ENCODE measurements at places on chromosomes 4 and X. TPM values are rescaled to one million over a fixed set of nuclear protein-coding genes. Genes with fewer than 3 reads are reported as not detected.

GRCh38 chr4:161554372-161554990, 609.3 kb downstream of the FSTL5 start:
- H3K27me3 ChIP-seq = no peaks in the 10 kb centered on the region
- no peaks in the 10 kb centered on the region for H3K36me3 ChIP-seq
- no peak overlapping the region for H3K27ac ChIP-seq
- H3K4me3 ChIP-seq = no peak overlapping the region
- H3K4me1 ChIP-seq = no peaks in the 10 kb centered on the region

GRCh38 chr4:108940149-108940548, 177.3 kb upstream of the ETNPPL start:
- no peaks in the 10 kb centered on the region for H3K36me3 ChIP-seq
- peaks cover 11% of the 10 kb centered on the region for H3K27me3 ChIP-seq
- H3K27ac ChIP-seq = no peak overlapping the region

DNA sequence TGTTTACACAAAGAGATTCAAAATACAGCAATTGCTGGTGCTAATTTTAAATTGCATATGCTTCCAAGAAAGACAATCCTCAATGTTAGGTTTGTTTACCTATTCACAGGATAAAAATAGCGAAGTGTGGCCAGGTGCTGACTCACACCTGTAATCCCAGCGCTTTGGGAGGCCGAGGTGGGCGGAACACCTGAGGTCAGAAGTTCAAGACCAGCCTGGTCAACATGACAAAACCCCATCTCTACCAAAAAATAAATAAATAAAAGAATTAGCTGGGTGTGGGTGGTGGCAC, 77.7 kb downstream of the OPHN1 start:
- H3K4me1 ChIP-seq = no peaks in the 10 kb centered on the region
- no peak overlapping the region for H3K4me3 ChIP-seq
- no peaks in the 10 kb centered on the region for H3K36me3 ChIP-seq
- no peak for DNase-seq
- no peaks in the 10 kb centered on the region for H3K27me3 ChIP-seq

DNA sequence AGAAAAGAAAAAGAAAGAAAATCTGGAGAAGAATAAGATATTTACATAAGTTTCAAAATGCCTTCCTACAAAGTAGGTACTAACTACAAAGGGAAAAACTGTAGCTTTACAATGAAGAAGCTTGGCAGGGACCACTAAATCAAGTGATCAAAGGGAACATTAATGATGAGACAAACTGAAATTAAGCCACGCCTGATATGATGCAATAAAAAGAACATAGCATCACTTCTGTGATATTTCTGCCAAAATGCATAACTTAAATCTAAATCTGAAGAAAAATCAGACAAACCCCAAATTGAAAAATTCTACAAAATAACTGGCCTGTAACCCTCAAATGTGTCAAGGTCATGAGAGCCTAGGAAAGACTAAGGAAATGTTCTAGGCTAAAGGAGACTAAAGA, 8.9 kb upstream of the DCLK2 start:
- H3K36me3 ChIP-seq = no peaks in the 10 kb centered on the region
- peaks cover 10% of the 10 kb centered on the region for H3K27me3 ChIP-seq
- no peaks in the 10 kb centered on the region for H3K4me1 ChIP-seq
- no peak overlapping the region for H3K27ac ChIP-seq

DNA sequence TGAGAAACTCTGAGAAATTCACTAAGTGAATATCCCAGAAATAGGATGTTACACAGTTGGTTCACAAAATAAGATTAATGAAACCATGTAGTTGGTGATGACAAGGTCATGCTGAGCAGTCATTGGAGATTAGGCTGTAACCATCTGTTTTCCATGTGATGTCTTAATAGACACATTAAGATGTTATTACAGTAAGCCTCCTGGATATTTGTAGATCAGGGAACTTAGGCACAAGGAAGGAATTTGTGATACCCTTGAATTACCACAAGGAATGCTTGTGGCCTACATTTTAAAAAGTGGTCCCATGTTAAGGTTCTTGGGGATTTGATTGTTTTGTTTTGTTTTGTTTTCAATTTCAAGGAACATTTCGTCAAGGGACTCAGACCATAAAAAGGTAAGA, 185.6 kb upstream of the BANK1 start:
- peaks cover 1% of the 10 kb centered on the region for H3K27me3 ChIP-seq
- no peak overlapping the region for H3K27ac ChIP-seq
- H3K36me3 ChIP-seq = no peaks in the 10 kb centered on the region
- no peaks in the 10 kb centered on the region for H3K4me1 ChIP-seq
- no peak overlapping the region for H3K4me3 ChIP-seq
- DNase-seq = no peak

DNA sequence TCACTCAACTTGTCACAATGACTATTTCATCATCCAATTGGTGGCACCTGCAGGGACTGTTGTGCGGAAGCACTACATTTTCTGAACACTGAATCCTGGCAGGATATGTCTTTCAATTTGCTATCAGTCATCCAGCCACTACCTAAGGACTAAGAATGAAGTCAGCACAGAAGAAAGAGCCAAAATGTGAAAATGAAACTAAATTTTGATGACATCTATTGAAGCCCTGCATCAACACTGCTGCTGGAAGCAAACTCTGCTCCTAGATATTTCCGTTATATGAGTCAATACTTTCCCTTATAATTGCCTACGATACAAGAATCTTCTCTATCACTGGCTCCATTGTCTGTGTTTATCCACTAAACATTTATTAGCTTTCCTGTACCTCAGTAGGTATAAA, 917.9 kb downstream of the RAPGEF2 start:
- no peaks in the 10 kb centered on the region for H3K4me1 ChIP-seq
- no peak for DNase-seq
- H3K27me3 ChIP-seq = no peaks in the 10 kb centered on the region
- no peak overlapping the region for H3K27ac ChIP-seq
- no peak overlapping the region for H3K4me3 ChIP-seq
- H3K36me3 ChIP-seq = no peaks in the 10 kb centered on the region

- H3K27me3 ChIP-seq = peaks cover 2% of the 10 kb centered on the region
- DNase-seq = no peak
- peaks cover 16% of the 10 kb centered on the region for H3K36me3 ChIP-seq
- H3K4me1 ChIP-seq = peaks cover 33% of the 10 kb centered on the region
- no peak overlapping the region for H3K27ac ChIP-seq
- no peak overlapping the region for H3K4me3 ChIP-seq
These were observed 164.3 kb downstream of the AFAP1 start for GRCh38 chr4:7775396-7775795.

DNA sequence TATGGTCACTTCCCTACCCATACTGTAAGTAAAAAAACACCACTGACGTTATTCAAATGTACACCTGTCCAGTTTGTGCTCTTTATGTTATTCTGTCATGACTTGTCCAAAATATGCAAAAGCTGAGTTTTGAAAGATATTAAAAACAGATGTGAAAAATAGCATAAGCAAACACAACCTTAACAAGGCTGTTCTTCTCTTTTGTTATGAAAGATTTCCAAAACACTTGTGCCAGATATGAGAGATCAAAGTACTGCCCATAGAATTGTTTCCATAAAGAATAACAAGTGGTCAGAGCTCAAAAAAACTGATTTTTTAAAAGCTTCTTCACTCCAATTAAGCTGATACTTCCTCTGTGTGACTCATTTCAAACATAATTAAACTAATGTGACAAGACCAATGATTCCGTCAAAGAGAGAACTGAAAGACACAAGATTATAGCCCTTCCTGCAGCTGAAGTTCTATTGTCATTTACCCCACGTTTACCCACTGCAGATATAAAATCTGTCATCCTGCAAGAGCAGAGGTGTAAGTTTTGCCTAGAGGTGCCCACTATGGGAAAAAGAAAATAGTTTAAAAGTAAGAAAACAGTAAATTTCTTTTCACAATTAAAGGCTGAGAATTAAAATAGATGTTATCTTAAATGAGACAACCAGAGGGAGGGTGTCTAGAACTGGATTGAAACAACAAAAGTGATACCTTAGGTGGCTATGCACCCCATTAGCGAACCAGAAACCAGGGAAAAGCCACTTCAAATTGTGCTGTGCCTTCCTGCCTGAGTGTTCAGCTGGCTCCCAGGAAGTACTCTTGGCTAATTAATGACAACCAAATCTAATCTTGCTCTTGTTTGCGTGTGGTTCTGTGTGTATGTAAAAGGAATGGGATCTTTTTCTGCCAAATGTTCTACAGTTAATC, 30.1 kb downstream of the RASSF6 start:
- DNase-seq = no peak
- no peak overlapping the region for H3K27ac ChIP-seq
- H3K27me3 ChIP-seq = peaks cover 4% of the 10 kb centered on the region

DNA sequence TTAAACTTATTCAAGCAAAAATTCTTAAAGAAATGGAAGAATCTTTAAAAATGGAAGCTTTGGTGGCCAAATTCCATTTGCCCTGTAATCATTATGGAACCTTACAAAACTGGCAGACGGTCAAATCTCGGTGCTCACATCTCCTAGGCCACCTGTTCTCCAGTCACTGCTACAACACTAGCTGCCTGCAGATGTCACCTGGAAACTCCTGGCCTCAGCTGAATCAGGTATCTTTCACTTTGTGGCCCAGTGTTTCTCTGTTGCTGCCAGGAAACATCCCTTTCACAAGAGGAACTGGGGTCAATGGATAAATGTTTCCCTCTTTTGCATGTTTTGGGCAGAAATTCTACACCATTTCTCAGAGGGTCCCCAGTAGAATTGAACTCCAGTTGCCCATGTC, 4.2 kb upstream of the CXCL3 start:
- no peak overlapping the region for H3K4me3 ChIP-seq
- H3K27me3 ChIP-seq = peaks cover 26% of the 10 kb centered on the region
- H3K27ac ChIP-seq = no peak overlapping the region
- no peaks in the 10 kb centered on the region for H3K36me3 ChIP-seq
- peaks cover 11% of the 10 kb centered on the region for H3K4me1 ChIP-seq

GRCh38 chr4:118589471-118590055, 95.6 kb upstream of the METTL14 start:
- no peak for DNase-seq
- H3K36me3 ChIP-seq = peaks cover 2% of the 10 kb centered on the region
- no peak overlapping the region for H3K4me3 ChIP-seq
- no peak overlapping the region for H3K27ac ChIP-seq

- no peak overlapping the region for H3K4me3 ChIP-seq
- H3K36me3 ChIP-seq = no peaks in the 10 kb centered on the region
- no peak for DNase-seq
- H3K27me3 ChIP-seq = peaks cover 3% of the 10 kb centered on the region
- H3K4me1 ChIP-seq = peaks cover 9% of the 10 kb centered on the region
- H3K27ac ChIP-seq = no peak overlapping the region
These were observed 94.8 kb upstream of the PSAPL1 start for GRCh38 chr4:7529368-7530080.

GRCh38 chr4:7645956-7646355, 211.2 kb upstream of the PSAPL1 start:
- no peaks in the 10 kb centered on the region for H3K36me3 ChIP-seq
- DNase-seq = no peak
- H3K4me1 ChIP-seq = peaks cover 21% of the 10 kb centered on the region
- no peak overlapping the region for H3K27ac ChIP-seq
- H3K4me3 ChIP-seq = no peak overlapping the region
- peaks cover 2% of the 10 kb centered on the region for H3K27me3 ChIP-seq

DNA sequence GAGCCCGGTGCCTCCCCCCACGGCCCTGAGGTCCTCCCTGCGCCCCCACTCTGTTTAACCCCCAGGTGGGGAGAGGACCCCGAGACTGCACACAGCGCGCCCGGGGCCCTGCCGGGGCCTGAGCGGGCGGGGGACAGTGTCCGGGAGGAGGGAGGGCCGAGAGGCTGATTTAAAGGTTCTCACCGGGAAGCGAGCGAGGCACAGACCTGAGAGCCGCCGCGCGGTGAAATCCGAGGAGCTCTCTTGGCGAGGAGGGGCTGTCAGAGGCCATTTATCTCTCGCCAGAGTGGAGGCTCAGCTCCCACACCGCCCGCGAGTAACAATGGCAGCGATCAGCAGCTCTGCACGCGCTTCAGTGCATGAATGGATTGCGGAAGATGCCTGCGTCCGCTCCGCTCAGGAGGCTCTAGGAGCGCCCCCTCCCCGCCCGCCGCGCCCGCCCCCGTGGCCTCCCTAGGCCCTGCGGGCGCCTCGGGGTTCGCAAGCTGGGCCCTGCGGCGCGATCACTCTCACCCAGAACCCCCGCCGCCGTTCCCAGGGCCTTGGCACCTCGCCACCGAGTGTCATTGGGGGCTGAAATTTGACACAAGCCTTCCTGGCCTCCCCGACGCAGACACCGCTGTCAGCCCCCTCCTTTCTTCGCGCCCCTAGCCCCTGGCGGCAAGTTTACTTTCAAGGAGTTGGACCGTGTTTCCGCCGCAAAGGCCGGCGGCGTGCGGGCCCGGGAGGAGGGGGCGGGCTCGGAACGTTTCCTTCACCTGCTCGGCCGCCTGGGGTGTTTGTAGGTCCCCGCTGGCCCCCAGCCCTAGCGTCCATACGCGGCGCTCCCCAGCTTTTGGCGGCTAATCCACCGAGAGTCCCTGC, 48.7 kb upstream of the BCOR start:
- no peaks in the 10 kb centered on the region for H3K4me1 ChIP-seq
- no peak overlapping the region for H3K4me3 ChIP-seq
- H3K27ac ChIP-seq = no peak overlapping the region
- no peaks in the 10 kb centered on the region for H3K36me3 ChIP-seq
- no peak for DNase-seq

GRCh38 chr4:68734095-68734494, 63.6 kb upstream of the UGT2B15 start:
- no peaks in the 10 kb centered on the region for H3K36me3 ChIP-seq
- H3K4me3 ChIP-seq = no peak overlapping the region
- H3K4me1 ChIP-seq = no peaks in the 10 kb centered on the region
- DNase-seq = no peak

- H3K4me1 ChIP-seq = no peaks in the 10 kb centered on the region
- H3K27ac ChIP-seq = peak overlapping the region; percentile 24
- no peaks in the 10 kb centered on the region for H3K36me3 ChIP-seq
- peak overlapping the region; percentile 72 for H3K4me3 ChIP-seq
These were observed 30.2 kb upstream of the CYP4V2 start for GRCh38 chr4:186161138-186161537.

The SRPX2 gene
- total RNA-seq = not detected

The PPA2 gene
- total RNA-seq = 67.2 TPM

The ANAPC10 gene
- 32.1 TPM for total RNA-seq

The PAK3 gene
- not detected for total RNA-seq

The ABCG2 gene
- 0.34 TPM for total RNA-seq

The MAGEA8 gene
- total RNA-seq = not detected

The TBC1D8B gene
- total RNA-seq = 0.26 TPM

The CT45A3 gene
- total RNA-seq = not detected

The CFP gene
- total RNA-seq = 2.3 TPM

The DCX gene
- not detected for total RNA-seq

The CTPS2 gene
- total RNA-seq = 5.3 TPM

The TRIM2 gene
- total RNA-seq = 0.16 TPM
